Right lobe of liver (tissue), 6 donors: ENCODE measurements at places on chromosomes 1 and 21. TPM values are rescaled to one million over a fixed set of nuclear protein-coding genes. Genes with fewer than 3 reads are reported as not detected.

DNA sequence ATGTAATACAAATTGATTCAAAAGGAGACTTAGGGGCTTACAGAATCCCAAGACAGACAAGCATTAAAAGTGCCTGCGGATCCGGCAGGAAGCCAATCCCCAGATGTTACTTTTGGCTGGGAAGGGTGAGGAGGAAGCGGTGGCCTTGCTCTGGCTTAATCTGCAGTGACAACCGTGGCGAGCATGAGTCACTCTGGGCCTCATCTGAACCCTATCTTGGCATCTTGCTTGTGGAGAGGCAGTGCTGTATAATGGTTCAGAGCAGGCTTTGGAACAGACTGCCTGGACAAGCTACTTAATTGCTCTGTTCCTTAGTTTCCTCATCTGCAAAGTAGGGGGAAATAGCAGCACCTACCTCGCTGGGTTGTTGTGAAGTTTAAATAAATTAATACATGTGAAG is 74.1 kb downstream of the XCL2 start:
- DNase-seq, result peak; percentile 47

ZBTB8A gene
- 1.7 TPM for total RNA-seq

DNA sequence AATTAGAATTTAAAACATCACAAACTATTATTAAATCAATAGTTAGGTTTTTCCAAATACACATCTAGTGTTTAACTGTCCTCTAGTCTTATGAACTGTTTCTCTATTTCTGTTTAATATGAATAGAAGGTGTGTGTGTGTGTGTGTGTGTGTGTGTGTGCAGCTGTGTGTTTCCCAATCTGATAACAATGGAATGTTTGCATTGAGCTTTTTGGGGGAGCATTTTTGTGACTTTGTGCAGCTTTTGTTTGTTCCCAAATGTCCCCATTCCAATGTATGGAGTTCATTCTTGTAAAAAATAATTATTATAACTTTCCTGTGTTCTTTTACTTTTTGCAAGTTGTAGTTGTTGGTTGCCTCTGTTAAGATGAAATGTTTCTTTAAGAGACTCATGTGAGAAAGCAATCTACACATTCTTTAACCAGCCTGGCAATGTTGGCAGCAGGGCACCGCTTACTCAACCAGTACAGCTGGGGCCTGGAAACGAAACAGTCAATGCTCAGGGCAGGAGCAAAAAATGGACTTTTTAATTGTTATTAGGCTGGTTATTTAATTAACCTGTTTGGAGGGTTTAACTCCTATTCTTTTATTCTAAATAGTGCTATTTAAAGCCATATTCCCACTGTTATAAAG is 354.3 kb downstream of the SRGAP2C start:
- no peak for DNase-seq

GRCh38 chr1:162141281-162142054 is 72.0 kb downstream of the NOS1AP start:
- no peak for DNase-seq

OPTC gene
- not detected for total RNA-seq

ELOA gene
- 35.7 TPM for total RNA-seq

- DNase-seq, result no peak
Observed at GRCh38 chr1:212981025-212981495, 30.7 kb downstream of the VASH2 start.

- no peak for DNase-seq
Observed at GRCh38 chr1:61426885-61427284, 298.1 kb downstream of the TM2D1 start.

GRCh38 chr1:62528015-62528414 is 69.3 kb upstream of the ANGPTL3 start:
- peak; percentile 76 for DNase-seq

GPR25 gene
- total RNA-seq, result not detected

DNA sequence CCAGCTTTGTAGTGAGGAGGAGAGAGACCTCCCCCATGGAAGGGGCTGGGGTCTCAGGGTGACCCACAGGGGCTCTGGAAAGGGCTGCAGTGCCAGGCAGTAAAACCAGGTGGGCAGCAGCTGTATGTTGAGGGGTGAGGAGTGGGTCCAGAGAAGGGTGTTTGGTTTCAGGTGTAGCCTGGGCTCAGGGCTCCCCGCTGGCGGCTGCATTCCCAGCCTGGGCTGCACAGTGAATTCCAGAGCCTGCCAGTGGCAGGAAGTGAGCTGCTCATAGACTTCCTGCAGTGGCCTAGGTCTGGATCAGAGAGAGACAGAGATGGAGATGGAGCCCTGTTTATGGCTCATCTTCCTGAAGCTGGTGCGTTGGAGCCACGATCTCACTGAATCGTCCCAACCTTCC is 356.4 kb downstream of the PTPRU start:
- DNase-seq, result no peak

DNA sequence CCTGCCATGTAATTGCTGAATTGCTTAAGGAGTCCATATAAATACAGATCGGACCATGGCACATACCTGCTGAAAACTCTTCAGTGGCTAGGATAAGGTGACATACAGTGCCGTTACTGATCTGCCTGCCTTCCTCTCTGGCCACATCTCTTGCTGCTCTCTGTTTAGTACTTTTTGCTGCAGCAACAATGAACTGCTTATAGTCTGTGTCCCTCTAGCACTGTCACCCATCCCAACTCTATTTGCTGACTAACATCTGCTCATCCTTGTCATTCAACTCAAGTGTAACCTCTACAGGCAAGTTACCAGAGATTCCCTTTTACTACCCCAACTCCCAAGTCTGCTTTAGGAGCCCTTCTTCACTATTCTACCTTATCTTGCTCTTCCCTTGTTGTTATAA is 65.6 kb downstream of the GTF2B start:
- DNase-seq, result no peak

DNA sequence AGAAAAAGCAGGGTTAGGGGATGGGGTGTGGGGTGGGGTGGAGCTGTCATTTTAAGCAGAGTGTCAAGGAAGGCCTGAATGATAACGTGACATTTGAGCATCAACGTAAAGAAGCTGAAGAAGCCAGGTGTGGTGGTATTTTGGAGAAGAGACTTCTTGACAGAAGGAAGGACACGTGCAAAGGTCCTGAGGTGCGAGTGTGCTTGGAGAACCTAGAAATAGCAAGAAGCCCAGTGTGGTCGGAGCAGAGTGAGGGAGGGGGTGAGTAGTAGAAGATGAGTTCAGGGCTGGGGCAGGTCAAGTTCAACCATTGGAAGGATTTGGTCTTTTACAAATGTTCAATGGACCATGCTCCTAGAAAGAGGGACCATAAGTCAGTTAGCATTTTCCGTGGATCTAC is 140.2 kb upstream of the ZBTB40 start:
- no peak for DNase-seq

DNA sequence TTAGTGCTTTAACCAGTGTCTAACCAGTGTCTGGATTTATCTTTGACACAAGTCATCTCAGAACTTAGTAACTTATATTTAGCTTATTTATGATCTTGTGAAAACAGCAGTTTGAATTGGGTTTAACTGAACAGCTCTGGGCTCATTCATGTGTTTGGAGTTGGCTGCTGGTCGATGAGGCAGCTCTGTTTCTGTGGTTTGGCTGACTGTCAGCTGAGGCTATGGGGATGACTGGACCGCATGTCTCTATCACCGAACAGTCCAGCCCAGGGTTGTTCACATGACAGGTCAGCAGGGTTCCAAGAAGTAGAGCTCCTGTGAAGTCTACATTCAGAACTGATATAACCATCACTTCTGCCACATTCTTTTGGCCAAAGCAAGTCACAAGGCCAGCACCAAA is 29.1 kb upstream of the C21orf91 start:
- DNase-seq, result no peak

GRCh38 chr1:19341201-19342061 is 29.3 kb downstream of the SLC66A1 start:
- no peak for DNase-seq

PTPRC gene
- 55.7 TPM for total RNA-seq

C1QB gene
- total RNA-seq, result 163 TPM

DNA sequence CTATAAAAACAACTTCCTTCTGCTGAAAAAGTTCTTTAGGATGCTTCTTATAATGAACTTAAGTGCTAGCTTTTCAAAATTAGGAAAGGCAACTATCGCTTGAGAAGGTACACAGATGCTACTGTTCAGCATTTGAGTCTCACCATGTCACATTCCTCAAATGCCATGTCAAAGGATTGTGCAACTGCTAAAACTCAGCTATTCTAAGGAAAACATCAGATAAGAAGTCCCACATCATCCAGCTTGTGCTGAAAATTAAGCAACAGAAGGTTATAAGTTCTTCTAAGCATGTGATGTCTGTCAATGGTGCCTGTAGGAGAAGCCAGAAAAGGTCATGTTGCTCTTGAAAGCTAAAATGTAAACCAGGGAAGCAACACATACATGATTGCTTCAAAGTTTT is 36.5 kb downstream of the MCOLN2 start:
- DNase-seq, result no peak

DNA sequence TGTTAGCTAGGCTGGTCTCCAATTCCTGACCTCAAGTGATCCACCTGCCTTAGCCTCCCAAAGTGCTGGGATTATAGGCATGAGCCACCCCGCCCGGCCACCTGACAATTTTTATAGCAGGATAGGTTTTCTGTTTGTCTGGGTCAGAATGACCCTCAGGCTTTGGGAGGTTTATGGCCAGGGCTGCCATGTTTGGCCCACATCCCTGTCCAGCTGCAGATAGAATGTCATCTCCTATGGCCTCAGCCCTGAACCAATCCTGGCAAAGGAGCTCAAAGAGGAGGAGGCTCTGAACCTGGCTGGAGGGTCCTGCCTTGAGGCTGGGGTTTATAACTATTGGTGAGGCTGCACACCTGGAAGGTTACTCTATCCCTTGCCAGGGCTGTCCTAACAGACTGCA is 83.0 kb downstream of the HMGB4 start:
- no peak for DNase-seq

DNA sequence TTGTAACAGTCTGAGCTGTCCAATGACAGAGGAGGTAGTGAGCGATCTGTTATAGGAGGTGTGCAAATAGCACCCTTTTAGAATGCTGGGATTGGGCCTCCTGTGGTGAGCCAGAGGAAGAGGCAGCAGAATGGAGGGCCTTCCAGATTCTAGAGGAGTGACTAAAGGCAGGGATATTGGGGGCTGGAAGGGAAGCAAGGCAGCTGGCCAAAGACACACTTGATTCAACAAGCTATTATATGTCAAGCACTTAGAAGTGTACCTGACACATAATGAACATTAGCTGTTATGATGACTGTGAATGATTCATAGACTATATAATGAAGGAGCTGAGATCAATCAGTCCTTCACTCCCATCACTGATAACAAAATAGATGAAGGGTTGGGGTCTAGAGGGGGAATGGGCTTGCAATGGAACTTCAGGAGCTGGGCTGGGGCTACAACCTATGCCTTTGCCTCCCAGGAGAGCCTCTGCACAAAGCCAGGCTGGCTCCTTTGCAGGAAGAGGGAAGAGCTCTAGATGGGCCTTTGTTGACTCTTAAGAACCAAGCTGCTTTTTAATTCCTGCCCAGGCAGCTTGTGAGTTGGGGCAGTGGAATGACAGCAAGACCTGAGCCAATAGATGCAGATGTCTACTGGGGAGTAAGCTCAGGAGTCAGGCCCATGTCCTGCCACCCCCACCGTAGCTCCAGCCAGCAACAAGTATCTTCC is 2.3 kb upstream of the MKNK1 start:
- DNase-seq, result no peak

DNA sequence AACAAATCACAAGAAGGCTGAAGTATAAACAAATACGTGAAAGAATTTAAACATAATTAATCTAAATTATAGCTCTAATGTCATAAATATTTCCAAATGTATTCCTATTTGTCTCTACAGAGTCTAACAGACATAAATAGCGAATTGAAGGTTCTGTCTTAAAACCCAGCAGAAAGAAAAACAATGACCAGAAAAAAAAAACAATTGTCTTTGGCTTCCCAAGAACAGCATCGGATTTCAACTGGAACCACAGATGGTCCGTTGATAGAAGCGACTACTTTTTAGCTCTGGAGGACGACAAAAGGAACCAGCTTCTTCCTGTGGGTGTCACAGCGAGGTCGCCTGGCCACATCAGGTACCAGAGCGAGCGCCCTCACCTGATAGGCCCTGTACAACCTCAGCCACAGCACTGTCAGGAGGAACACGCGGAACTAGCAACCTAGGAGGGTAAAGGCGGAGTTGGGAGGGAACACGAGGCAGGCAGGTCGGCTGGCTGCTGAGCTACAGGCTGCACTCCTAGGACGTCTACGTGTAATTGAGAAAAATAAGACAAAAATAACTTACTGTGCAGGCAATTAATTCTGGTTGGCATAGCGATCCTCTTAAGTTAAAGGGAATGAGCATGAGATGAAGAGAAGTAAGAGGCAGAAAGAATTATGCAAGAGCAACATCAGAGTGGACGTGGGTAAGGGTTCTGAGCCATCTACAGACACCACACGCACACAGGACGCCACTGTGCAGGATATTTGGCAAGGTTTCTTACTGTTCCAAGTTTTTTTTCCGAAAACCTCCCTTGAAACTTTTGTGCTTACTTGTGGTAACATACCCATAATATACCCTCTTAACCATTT is 16.7 kb upstream of the PRDM15 start:
- no peak for DNase-seq

LCE1C gene
- total RNA-seq, result not detected

CFHR1 gene
- 518 TPM for total RNA-seq

DNA sequence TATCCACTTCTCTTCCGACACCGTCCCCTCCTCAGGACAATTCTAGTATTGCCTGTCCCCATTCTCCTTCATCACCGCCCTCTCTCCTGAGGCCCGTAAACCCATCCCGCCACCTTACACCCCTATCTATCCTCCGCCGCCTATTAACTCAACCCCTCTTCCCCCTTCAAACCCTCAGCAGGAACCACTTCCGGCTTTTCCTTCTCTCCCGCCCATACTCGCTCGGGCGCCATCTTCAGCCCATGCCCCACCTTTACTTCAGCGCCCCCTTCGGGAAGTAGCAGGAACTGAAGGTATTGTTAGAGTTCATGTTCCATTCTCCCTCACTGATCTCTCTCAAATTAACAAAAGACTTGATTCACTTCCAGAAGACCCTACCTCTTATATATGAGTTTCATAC is 31.6 kb downstream of the VN1R5 start:
- DNase-seq, result no peak

- DNase-seq, result no peak
Observed at GRCh38 chr1:37947364-37947763, 511 bp upstream of the INPP5B start.

- no peak for DNase-seq
Observed at GRCh38 chr1:186762653-186763052, 66.1 kb upstream of the PLA2G4A start.

WNT9A gene
- 0.11 TPM for total RNA-seq

- no peak for DNase-seq
Observed at GRCh38 chr1:23601135-23601967, 42.0 kb upstream of the ID3 start.

DNA sequence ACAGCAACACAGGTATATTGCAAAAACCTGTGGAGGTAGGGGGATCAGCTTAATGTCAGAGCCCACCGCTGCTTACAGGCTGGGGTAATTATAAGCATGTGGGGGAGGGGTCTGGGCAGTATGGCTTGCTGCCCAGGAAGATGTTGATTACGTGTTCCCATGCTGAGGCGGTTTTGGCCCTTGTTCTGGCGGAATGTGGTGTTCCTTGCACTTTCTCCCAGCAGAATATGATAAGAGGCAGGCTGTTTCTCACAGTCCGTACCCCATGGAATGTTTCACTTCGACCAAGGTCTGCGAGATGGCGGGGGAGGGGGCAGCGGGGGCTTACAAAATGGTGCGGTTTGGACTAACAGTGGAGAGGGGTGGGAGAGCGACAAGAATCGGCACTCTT is 9.8 kb upstream of the HPCAL4 start:
- no peak for DNase-seq

- DNase-seq, result no peak
Observed at GRCh38 chr1:111270771-111271463, 19.7 kb upstream of the CHIA start.

GRCh38 chr21:44552136-44552535 is 831 bp upstream of the KRTAP10-2 start:
- DNase-seq, result no peak

FCRL3 gene
- 0.13 TPM for total RNA-seq

- no peak for DNase-seq
Observed at GRCh38 chr21:37780991-37781983, 135.0 kb downstream of the KCNJ6 start.
